ENCODE measurements at places on chromosomes 7 and 10.

DNA sequence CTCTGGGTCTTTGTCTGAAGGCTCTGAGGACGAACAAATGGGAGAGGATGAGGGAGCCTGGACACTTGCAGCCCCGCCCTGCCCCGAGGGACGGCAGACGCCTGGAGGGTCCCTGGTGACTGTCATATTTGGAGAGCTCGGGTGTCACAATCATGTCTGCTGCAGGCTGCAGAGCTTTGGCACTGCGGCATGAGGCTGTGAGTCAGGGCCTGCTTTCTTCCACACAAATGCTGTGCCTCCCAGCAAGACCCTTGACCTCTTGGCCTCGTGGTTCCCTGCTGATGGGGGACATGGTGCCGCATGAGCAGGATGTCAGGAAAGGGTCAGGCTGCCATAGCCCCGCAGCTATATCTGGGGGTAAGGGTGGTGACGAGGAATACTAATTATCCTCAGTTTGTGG is 64.9 kb upstream of the PPIF start:
- DNase-seq, result no peak

GRCh38 chr10:86252079-86252478 is 114.5 kb downstream of the GRID1 start:
- DNase-seq, result no peak

DNA sequence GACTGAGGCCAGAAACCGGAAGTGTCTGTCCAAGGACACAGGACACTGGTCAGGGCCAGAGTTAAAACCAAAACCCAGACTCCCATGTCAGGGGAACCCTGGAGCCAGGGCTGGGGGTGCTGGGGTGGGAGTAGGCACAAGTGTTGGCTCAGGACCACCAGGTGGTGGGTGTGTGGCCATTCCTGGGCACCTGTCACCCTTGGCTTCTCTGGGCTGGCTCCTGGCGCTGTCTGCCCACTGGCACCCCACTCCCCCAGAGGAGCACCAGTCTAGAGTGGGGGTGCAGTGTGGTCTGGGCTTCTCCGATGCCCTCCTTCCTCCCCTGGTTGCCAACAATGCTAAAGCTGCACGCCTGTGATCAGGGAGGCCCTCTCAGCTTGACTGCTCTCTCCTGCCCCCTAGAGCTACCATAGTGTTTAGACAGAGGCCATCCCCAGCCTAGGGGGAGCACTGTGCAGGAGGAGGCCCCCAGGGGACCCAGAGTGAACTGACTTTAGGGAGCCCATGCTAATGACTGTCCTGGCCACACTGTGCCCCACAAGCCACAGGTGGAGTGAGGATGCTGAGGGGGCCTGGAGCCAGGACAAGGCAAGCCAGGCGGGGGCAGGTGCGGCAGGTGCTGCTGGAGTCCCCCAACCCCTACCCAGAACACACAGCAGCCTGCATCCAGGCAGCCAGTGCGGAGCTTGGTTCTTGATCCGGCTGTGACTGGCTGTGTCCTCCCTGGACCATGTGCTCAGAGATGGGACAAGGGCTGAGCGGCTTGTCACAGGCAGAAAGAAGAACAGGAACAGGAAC is 11.0 kb downstream of the RASGEF1A start:
- no peak for DNase-seq

DNA sequence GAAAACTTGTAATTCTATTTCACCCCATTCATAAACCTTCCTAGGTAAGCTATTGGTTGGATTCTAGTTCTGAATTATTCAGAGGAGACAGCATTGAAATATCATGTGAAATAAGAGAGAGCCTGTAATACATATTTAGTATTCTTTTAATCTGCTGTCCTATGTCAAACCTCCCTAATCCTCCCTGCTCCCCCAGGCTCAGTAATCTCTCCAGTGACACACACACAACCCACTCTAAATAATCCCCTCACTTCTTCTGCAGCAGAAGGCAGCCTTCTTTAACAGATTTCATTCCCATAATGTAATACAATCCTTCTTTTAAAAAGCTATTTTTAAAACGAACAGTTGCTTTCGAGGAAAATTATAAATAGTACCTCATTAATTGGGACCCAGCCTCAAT is 639.7 kb upstream of the AUTS2 start:
- DNase-seq, result no peak

DNA sequence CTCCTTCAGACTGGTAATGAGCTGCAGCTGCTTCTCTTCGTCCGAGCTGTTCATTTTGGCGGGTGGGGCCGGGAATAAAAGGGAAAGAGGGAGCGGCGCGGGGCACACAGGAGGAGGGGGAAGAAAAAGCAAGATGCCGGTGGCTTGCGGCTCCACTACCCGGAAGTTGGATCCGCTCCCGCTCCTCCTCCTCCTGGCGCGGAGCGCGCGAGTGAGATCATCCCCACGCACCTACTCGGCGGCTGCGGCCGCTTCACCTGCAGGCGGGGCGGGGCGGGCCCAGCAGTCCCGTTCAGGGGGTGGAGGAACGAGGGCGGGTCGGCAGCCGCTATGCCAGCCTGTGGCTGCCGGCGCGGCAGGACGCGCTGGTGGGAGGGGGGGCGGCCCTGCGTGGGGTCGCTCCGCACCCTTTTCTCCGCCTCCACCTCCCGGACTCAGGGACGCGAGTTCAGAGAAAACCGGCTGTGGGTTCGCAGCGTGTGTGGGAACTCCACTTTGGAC is at the start of gene SHTN1:
TSS of gene SHTN1 (minus strand) at position 162 of the 501 bp plus-strand sequence. CDS start at position 54, 108 bp downstream.
- DNase-seq, result peak; percentile 37

DNA sequence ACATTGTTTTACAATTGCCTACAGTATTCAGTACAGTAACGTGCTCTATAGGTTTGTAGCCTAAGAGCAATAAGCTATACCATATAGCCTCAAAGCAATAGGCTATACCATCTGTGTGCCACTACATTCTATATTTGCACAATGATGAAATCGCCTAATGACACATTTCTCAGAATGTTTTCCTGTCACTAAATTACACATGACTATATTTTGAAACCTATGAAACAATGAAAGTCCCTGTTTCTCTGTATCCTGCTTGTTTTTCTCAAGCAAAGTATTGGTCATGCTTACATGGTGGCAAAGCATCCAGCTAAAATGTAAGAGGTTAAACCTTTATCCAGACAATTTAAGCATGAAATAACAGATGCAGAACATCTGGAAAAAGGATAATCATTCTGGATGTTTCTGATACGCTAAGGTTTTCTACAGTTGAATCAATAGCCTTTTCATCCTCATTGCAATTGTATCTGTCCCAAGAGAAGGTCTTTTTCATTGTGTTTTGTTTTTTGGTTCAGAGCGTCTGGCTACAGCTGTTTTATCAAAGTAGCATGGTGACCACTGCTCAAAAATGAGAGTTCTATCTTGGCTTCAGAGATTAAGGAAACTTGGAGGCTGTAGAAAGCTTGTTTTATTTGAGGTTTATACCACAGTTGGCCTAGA is 81.7 kb downstream of the CSTF2T start:
- DNase-seq, result no peak

DNA sequence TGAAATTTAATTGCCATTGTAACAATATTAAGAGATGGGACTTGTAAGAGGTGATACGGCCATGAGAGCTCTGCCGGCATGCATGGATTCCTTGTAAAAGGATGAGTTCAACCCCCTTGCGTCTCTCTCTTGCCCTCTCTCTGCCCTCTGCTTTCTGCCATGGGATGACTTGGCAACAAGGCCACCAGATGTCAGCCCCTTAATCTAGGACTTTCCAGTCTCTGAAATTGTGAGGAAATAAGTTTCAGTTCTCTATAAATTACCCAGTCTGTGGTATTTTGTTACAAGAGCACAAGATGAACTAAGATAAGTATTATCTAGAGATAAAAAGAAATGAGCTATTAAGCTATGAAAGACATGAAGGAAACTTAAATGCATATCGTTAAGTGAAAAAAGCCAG is 145.7 kb upstream of the AHR start:
- no peak for DNase-seq

DNA sequence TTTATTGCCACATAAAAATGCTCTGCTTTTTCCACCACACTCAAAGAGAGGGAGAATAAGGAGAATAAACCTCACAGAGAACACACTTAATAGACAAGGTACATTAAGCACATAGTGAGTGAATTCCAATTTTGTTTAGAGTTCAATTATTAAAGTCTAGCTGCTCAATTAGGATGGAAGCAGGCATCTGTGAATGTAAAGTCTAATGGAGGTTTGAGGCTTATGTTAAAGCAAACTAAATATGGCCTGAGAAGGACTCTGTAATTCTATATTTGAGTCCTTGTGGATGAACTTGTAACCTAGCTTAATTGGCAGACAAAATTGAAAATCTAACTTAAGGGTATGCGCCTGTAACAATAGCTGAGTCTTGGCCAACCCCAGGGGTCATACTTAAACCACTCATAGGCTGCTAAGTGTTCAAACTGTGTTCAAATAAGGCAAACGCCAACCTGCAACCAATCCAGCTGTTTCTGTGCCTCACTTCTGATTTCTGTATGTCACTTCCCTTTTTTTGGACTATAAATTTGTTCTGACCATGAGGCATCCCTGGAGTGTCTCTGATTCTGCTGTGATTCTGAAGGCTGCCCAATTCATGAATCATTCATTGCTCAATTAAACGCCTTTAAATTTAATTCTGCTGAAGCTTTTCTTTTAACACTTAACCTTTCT is 31.3 kb upstream of the NME8 start:
- no peak for DNase-seq

DNA sequence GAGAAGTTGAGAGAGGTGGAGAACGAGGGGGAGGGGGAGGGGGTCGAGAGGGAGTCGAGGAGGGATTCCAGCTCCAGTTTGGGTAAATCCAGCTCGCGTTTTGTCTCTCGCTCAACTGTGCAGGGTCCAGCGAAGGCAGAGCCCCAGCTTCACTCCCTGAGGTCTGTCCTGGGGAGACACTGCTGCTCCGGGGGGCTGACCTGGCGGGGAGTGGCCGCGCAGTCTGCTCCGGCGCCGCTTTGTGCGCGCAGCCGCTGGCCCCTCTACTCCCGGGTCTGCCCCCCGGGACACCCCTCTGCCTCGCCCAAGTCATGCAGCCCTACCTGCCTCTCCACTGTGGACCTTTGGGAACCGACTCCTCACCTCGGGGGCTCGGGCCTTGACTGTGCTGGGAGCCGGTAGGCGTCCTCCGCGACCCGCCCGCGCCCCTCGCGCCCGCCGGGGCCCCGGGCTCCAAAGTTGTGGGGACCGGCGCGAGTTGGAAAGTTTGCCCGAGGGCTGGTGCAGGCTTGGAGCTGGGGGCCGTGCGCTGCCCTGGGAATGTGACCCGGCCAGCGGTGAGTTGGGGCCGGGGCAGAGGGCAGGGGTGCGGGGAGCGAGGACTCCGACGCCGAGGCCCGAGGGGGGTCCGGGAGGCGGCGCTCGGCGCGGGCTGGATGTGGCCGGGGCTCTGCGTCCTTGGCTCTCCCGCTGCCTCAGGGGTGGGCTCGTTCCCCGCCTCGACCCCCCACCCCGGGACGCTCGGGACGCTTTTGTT is at the start of gene TET1:
TSS of gene TET1 (plus strand) at position 152 of the 757 bp plus-strand sequence. CDS start 12,002 bp downstream, outside the sequence.
- no peak for DNase-seq

- no peak for DNase-seq
These were observed 33.3 kb downstream of the CTBP2 start for GRCh38 chr10:125127110-125127509.

- no peak for DNase-seq
These were observed 303.7 kb downstream of the BMPER start for GRCh38 chr7:34208878-34209621.

DNA sequence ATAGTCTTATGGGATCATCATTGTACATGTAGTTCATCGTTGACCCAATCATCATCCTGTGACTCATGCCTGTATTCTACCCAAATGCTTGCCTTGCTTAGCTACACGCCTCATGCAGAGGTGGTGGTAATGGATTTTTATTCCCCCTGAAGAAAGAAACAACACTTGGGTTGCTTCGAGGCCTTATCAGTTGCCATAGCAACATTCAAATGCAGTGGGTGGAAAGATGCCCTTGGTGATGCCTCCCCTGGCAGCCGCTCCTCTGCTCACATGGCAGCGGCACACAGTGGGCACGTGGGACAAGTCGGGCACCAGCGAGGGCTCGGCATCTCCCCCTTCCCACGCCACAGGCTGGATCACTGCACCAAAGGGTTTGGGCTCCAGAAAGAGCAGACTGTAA is 54.0 kb upstream of the NMT2 start:
- DNase-seq, result no peak

DNA sequence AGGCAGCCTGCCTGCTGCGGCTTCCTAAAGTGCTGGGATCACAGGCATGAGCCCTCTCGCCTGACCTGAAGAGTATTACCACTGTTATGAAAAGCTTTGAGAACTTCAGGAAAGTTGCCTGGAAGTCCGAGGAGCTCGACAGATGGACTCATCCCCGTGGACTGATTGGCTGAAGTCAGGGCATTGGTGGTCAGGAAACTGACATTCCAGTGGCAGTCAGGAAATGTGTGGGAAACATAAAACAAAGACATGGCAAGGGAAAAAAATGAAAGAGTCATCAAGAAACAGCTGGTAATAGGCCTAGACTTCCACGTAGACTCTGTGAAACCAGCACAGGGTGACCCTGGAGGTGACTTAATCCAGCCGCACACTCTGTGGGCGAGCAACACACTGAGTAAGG is 123.3 kb downstream of the CDH23 start:
- DNase-seq, result no peak

- no peak for DNase-seq
These were observed 38.1 kb downstream of the ELMO1 start for GRCh38 chr7:37410305-37411229.

GRCh38 chr7:105766421-105767073 is 109.9 kb downstream of the ATXN7L1 start:
- DNase-seq, result no peak

- no peak for DNase-seq
These were observed 335.3 kb downstream of the PLXNA4 start for GRCh38 chr7:132240821-132241422.

DNA sequence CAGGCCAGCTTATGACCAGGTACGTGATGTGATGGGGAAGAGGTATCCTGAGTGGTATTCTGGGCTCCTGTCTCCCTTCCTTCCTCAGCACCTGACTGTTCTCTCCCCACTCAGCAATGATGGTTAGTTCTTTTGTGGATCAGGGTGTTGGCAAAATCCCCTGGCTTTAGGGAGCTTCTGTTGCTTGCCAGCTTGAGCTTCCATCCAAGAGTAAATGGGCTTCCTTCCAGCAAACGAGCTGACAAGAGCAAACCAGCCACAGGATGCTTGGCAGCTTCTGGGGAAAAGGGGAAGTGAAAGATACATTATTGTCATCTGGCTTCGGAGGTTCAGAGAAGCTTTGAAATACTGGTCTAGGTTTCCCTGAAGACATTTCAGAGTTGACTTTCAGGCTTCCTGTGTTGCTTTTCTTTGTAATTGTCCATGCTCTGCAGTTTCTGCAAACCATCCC is 5.2 kb downstream of the DUSP5 start:
- peak; percentile 48 for DNase-seq

DNA sequence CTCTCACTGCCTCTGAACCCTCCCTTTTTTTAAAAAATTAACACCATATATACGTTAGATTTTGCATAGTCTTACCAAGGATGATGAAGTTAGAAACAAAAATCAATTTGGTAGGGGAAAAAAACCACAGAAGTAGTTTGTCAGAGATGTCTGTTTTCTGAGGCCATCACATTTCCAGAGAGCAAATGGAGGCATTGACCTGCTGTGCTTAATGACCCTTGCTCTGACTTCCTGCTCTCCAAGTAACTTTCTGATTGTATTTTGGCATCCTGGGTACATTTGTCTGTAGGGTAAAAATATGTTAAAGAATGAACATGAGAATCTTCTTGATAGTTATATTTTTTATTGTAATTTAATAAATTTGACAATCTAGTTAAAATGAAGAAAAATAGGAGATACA is 140.2 kb downstream of the LCOR start:
- DNase-seq, result no peak

GRCh38 chr7:19009936-19010280 is 107.5 kb downstream of the TWIST1 start:
- no peak for DNase-seq

GRCh38 chr10:29886299-29886698 is 173.1 kb downstream of the JCAD start:
- DNase-seq, result no peak

GRCh38 chr7:19437446-19437845 is 271.4 kb downstream of the POLR1F start:
- DNase-seq, result no peak
